Epithelial cell of umbilical artery (primary cell): ENCODE measurements at places on chromosomes 11 and 22. TPM values are rescaled to one million over a fixed set of nuclear protein-coding genes. Genes with fewer than 3 reads are reported as not detected.

The CRYBB2 gene
- not detected in 2 replicates for total RNA-seq

The FAM181B gene
- under 0.01 and 0.15 TPM in 2 replicates for total RNA-seq

The CABP4 gene
- total RNA-seq, result 0.65 and 1.4 TPM in 2 replicates

The SLC22A12 gene
- not detected in 2 replicates for total RNA-seq

The CASP5 gene
- not detected in 2 replicates for total RNA-seq

The TIMM10B gene
- 28.4 and 38.7 TPM in 2 replicates for total RNA-seq

The SPINDOC gene
- total RNA-seq, result 15.6 and 17.2 TPM in 2 replicates

The SBF1 gene
- 40.4 and 40.6 TPM in 2 replicates for total RNA-seq

The ANO5 gene
- total RNA-seq, result 4.9 and 6.2 TPM in 2 replicates

The SMC1B gene
- 0.15 TPM in 1 of 2 replicates, not detected in the other for total RNA-seq

The CRYBA4 gene
- total RNA-seq, result not detected in 2 replicates

The ADAMTS15 gene
- under 0.01 TPM in 2 replicates for total RNA-seq

The ELMOD1 gene
- under 0.01 and 0.30 TPM in 2 replicates for total RNA-seq

The MS4A4A gene
- total RNA-seq, result not detected in 2 replicates

The CARD18 gene
- under 0.01 TPM in 1 of 2 replicates, not detected in the other for total RNA-seq

The ACTN3 gene
- total RNA-seq, result under 0.01 and 0.30 TPM in 2 replicates

The MMP13 gene
- not detected in 2 replicates for total RNA-seq

The LRRC74B gene
- total RNA-seq, result not detected in 2 replicates

The OR4D10 gene
- total RNA-seq, result not detected in 2 replicates

The C11orf16 gene
- total RNA-seq, result not detected in 2 replicates

The POU2AF2 gene
- not detected in 2 replicates for total RNA-seq

The OR4B1 gene
- not detected in 2 replicates for total RNA-seq

The ADM2 gene
- total RNA-seq, result 0.46 and 0.97 TPM in 2 replicates

The DUSP18 gene
- 8.4 and 17.2 TPM in 2 replicates for total RNA-seq

The MAPK8IP2 gene
- total RNA-seq, result 0.15 TPM in 1 of 2 replicates, not detected in the other

The SCGB1D2 gene
- total RNA-seq, result not detected in 2 replicates

The ALX4 gene
- not detected in 2 replicates for total RNA-seq

The KCNK7 gene
- total RNA-seq, result not detected in 2 replicates

The TOB2 gene
- 8.4 and 15.8 TPM in 2 replicates for total RNA-seq

The GLYAT gene
- not detected in 2 replicates for total RNA-seq
